ENCODE measurements at places on chromosomes 6 and 20.

GRCh38 chr20:22387452-22387851 lies 196.9 kb downstream of the FOXA2 start:
- no peak for DNase-seq

DNA sequence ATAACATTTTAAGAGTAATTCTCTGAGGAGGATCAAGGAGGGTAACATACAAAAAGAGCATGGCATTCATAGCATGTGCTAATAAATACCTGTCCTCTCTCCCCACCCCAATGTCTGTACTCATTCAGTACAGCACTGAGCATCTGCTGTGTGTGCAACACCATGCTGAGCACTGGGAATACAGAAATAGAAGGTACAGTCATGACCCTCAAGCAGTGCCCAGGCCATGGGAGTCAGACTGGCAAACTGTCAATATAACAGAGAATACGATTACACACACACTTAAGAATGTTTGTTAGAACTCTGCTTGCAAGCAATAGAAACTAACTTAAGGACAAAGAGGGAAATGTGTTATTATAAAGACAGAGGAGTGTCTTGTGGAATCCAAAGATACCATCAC lies 24.7 kb upstream of the ZFAND3 start:
- DNase-seq = peak; percentile 77

- DNase-seq = peak; percentile 83
Observed at GRCh38 chr20:40565001-40565681, 123.9 kb downstream of the MAFB start.

GRCh38 chr20:23232219-23232581 lies 118.4 kb upstream of the NXT1 start:
- DNase-seq = no peak

- DNase-seq = no peak
Observed at GRCh38 chr6:32665661-32666060, 796 bp downstream of the HLA-DQB1 start.

- no peak for DNase-seq
Observed at GRCh38 chr20:62318400-62319345, 15.9 kb downstream of the ADRM1 start.

DNA sequence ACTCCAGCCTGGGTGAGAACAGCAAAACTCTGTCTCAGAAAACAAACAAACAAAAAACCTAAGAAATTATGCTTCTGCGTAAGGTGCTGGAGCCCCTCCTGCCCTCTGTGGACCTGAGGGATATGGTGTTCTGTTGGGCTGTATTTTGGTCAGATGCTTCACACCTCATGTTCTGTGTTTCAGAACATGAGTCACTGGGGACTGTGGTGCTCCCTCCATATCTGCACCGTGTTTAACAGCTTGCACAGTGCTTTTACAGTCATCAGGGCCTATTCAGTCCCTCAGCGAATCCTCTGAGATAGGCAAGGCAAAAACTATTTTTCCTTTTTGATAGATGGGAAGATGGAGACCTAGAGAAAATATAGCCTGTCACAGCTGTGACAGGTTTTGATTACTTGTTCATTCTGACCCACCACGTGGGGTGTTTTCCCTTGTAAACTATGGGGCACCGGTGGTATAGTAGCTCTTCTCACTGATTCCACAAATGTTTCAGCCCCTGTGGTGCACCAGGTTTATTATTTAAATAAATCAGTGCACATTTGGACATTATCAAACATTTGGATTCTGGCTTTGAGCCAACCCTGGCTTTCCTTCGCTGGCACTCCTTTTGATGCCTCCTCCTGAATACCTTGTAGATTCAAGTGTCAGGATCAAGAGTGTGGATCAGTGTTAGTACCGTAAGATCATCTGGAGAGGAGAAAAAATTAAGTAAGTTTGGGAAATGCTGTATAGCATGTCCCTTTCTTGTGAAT lies 9.6 kb downstream of the TTPAL start:
- no peak for DNase-seq

- peak; percentile 1 for DNase-seq
Observed at GRCh38 chr6:66376001-66376400, 669.0 kb upstream of the EYS start.

- no peak for DNase-seq
Observed at GRCh38 chr6:122754191-122754731, 25.3 kb upstream of the FABP7 start.

DNA sequence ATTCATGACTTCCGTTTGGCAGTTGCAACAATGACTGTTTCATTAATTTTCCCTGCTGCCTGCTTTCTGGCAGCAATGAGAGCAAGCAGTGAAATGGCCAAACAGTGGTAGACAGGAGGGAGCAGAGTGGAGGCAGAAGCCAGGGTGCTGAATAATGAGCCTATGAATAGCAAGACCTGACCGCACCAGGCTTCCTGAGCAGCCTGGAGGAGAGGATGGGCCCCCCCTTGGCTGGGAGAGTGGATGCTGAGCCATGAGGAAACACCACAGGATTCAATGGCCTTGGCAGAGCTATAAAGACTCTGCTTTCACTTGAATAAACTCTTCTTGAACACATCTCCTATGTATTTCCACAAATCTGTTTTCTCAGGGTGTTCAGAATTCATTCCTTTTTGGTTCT lies 68.1 kb upstream of the SNRPB2 start:
- no peak for DNase-seq

DNA sequence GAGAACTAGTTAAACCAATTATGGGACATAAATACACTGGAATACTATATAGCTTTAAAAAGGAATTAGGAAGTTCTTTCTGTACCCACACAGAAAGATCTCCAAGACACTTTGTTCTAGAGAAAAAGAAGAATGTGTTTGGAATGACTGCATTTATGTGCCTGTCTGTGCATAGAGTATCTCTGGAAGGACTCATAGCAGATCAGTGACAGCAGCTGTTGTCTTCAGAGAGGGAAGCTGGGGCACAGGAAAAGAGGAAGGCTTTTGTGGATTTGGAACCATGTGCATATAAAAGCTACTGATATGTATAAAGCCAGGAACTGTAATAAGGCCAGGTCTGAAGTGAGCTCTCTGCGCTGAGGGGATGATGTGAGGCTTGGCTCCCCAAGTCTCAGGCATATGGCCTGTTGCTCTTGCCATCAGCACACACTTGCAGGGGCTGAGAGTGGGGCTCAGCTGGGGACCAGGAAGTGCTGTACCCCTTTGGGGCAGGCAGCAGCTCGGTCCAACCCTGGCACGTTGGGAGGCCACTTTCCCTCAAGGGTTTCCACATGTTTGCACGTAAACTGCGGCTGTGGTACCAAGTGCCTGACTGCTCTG lies 31.8 kb upstream of the CCDC167 start:
- DNase-seq = peak; percentile 38

All from fibroblast of skin of scalp (primary cell).